SJCRH30 (cell line): ENCODE measurements at places on chromosomes 13 and 19. TPM values are rescaled to one million over a fixed set of nuclear protein-coding genes. Genes with fewer than 3 reads are reported as not detected.

GRCh38 chr13:106161146-106161545 lies 374.3 kb downstream of the EFNB2 start:
- DNase-seq = no peak

Gene FXYD3
- total RNA-seq = not detected in 2 replicates

Gene RGS9BP
- 0.18 and 0.38 TPM in 2 replicates for total RNA-seq

DNA sequence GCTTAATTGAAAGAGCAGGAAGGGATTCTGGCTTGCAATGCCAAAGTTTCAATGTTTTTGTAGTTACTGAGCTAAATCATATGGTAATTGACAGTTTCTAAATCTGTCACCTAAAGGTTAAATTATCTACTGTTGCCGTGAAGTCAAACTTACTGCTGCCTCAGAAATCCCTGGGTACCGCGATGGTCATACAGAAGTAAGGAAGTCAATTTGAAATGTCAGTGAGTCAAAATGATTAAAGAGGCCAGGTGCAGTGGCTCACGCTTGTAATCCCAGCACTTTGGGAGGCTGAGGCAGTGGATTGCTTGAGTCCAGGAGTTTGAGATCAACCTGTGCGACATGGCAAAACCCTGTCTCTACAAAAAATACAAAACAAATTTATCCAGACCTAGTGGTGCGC lies 48.8 kb upstream of the TPM4 start:
- DNase-seq = peak; percentile 32

GRCh38 chr19:44758596-44758995 lies 10.1 kb downstream of the BCL3 start:
- DNase-seq = no peak

DNA sequence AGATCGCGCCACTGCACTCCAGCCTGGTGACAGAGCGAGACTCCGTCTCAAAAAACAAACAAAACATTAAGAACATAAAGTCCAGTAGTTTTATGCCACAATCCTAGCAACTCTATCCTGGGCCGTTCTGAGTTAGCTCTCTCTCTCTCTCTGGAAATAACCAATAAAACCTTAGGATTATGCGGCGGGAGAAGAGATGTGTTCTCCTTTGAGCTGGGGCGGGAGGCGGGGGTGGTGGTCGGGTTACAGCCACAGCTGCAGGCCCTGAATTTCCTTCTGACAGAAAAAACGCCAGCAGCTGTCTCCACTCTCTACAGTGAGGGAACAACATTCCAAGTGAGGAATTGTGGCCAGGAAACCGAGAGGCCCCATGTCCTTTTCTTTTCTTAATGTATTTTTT lies 9.1 kb upstream of the PNMA8A start:
- peak; percentile 93 for DNase-seq

- peak; percentile 40 for DNase-seq
Measured at GRCh38 chr19:53308339-53308811, 25.2 kb upstream of the ZNF845 start.

Gene KLK3
- total RNA-seq = not detected in 2 replicates

GRCh38 chr19:48139053-48139452 lies 28.4 kb upstream of the PLA2G4C start:
- DNase-seq = no peak

Gene KLK4
- 0.32 and 0.48 TPM in 2 replicates for total RNA-seq

Gene LGALS7
- total RNA-seq = 0.28 and 0.71 TPM in 2 replicates

- no peak for DNase-seq
Measured at GRCh38 chr13:54394085-54394700, 1365.6 kb downstream of the OLFM4 start.
